CD4-positive, alpha-beta T cell treated with Interleukin-2 at 100 ng/mL for 4 hours (primary cell): ENCODE measurements at places on chromosomes 4 and X.
A peak's percentile ranks its signal among the peaks of the same experiment; 100 is the strongest.

GRCh38 chr4:159222043-159222552 is 119.2 kb downstream of the RAPGEF2 start:
- DNase-seq = no peak

- DNase-seq = no peak
These were observed 22.8 kb upstream of the ANKRD17 start for GRCh38 chr4:73281396-73281795.

DNA sequence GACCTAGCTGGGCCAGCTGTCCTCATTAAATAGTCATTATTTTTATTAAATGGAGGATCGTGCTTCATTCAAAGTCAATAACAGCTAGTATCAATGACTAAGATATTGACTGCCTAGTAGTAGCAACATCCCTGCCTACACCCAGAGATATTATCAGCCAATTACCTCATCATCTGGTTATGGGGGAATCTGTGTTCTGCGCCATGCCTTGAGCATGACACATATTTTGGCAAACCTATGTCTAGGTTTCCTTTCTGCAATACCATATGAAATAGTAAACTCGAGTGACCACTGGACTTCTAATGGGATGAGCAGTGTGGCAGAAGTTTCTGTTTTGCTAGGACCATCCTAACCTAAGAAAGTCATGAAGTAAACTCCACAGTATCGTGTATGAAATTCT is 50.0 kb upstream of the AADAT start:
- no peak for DNase-seq

DNA sequence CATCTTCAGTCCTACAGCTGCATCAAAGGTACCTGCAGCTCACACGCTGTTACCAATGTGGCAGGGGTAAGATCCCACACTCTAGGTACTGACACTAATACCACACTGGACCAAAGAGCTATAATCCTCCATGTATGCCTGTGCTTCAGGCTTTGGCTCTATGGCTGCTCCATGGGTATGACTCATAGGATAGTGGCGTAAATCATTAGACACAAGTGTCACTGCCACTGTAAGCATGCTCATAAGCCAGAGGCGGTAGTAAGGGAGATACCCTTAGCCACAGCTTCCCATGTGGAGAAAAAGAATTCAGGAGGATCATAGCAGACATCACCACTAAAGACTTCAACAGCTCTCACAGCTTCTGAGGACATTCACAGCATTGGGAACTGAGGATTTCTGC is 287.5 kb downstream of the ACTRT1 start:
- no peak for DNase-seq

DNA sequence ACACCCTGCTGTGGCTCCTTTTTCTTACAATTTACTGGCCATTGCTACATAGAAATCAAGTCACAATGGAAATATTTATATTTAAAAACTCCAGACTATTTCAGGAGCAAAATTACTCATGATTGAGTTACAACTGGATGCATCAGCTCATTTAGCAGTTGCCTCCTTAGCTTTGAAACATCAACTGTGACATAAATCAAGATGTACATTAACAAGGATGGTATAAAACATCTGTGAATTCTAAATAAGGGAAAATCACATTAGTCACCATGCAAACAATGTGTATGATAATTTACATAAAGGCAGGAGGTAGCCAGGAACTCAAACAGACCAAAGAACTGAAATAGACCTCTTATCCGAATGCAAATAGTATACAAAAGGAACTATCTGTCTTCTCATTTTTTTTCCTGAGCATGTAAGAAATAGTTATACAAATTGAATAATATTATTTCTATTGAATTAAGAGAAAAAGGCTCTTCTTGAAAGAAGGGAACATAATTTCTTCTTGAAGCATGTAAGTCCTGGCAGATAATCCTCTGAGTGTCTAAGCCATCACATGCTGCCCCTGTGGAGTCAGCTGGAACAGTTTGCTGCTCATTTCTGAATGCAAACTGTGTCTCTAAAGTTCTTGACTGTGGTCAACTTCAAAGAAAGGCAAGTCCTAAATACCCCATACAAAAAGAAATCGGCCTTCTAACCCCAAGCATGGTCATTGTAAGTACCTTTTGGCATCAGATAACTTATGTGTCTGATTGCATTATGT is 151.2 kb downstream of the NAA11 start:
- no peak for DNase-seq

- DNase-seq = no peak
These were observed 57.7 kb upstream of the S100G start for GRCh38 chrX:16592194-16592770.

GRCh38 chr4:122577189-122577553 is 43.7 kb downstream of the IL21 start:
- no peak for DNase-seq

DNA sequence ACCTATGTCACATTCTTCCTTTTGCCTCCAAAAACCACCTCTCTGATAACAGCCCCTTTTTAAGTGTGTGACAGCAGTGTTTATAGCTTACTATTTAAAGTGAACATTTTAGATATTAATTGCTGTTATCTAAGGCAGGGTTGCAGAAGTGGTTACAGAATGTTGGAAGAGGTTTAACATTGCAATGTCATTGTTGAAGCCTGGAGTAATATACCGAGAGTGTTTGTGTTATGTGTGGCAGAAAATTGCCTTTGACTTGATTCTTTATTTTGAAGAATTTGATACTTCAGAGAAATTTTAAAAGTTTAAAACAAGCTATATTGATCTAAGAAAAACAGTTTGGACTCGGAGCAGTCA is 37.1 kb downstream of the SMARCAD1 start:
- no peak for DNase-seq

DNA sequence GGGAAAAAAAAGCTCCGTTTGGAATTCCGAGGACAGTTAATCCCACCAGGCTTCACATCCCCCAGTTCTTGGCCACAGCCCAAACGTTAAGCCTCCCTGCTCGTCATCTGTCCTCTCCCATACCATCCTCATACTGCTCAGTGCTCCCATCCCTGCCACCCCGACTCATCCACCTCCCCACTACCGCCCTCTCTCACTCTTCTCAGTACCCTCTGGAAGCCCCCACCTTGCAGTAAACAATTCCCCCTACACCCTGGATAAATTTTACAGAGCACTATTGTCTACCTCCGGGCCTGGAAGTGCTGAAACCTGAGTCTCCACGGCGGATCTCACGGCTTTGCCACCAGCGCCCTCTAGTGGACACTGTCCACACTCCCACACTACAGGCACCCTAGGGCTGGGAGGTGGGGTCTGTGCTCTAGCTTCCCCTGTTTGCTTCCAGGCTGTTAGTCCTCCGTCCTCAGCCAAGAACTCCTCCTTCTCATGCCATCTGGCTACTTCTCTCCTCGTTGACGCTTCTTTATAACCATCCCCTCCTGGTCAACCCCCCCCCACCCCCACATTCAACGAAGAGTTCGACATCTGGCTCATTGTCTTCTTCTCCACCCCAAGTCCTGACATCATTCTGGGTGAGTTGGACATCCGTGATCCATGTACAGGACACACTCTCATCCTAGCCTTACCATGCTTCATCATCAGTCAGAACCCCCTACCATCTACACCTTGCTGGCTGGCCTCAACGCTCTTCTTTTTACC is 54.5 kb downstream of the RTL9 start:
- DNase-seq = peak; percentile 64

DNA sequence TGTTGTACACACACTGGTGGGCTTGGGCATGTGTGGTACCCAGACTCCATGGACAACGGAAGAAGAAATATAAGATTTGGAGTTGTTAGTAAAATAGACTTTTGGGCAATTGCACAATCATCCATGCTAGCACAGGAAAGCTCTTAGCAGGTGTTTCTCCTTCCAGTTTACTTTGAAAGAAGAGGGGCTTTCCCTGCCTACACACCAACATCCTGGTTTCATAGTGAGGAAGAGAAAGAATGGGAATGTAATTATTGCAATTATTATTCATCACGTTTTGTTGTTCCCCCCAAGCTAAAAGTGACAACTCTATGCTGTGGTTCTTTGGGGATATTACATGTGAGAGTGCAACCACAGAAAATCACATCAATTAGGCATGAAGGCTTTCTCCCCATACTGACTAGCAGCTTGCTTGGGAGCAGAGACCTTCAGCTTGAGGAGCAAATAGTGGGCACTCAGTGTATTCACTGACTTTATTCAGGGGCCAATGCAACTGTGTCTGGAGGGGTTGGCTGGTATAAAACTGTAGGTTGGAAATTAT is 57.2 kb upstream of the PUDP start:
- DNase-seq = no peak

- no peak for DNase-seq
These were observed 407.4 kb upstream of the AADAT start for GRCh38 chr4:170497112-170497511.

DNA sequence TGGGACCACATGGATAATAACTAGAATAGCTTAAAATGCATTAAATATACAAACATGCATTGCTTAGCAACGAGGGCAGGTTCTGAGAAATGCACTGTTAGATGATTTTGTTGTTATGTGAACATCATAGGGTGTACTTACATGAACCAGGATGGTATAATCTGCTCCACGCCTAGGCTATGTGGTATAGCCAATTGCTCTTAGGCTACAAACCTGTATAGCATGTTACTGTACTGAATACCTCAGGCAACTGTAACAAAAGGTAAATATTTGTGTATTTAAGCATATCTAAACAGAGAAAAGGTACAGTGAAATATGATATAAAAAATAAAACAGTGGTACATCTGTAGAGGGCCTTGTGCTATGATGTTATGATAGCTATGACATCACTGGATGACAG is 169.2 kb upstream of the IL15 start:
- no peak for DNase-seq

DNA sequence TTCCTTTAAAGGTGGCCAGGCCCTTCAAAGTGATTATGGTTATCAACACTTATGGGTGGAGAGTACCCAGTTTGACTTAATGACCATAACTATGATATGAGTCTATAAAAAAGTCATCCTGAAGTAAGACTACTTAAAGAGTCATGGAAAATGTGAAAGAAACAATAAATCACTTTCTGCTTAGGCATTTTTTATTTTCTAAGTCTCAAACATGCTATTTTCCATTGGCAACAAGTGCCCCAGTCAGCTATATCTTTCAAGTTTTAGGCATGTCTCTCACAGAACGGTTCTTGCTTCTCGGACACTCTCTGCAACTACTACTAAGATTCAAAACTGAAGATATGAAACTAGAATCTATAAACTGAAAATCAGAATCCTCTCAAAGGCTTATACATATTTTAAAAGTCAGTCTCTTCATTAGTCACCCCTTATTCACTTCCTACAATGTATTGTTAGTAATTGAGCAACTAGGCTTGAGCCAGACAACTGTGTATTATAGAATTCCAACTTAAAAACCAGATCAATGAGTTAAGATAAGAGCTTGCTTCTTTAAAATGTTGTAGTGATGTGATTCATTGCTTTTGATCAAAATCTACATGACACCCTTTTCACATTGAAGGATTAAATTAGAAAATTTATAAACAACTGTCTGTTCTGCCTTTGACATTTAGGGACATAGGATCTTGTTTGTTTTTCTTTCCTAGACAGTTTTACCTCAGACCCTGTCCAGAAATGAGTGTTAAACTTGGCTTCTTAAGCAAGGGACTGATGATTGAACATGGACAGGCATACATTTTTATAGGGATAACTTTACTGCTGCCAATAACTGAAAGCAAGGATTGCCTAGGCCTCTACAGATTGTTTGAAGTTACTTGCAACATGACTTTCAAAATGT is 2.9 kb downstream of the ANTXR2 start:
- peak; percentile 51 for DNase-seq

DNA sequence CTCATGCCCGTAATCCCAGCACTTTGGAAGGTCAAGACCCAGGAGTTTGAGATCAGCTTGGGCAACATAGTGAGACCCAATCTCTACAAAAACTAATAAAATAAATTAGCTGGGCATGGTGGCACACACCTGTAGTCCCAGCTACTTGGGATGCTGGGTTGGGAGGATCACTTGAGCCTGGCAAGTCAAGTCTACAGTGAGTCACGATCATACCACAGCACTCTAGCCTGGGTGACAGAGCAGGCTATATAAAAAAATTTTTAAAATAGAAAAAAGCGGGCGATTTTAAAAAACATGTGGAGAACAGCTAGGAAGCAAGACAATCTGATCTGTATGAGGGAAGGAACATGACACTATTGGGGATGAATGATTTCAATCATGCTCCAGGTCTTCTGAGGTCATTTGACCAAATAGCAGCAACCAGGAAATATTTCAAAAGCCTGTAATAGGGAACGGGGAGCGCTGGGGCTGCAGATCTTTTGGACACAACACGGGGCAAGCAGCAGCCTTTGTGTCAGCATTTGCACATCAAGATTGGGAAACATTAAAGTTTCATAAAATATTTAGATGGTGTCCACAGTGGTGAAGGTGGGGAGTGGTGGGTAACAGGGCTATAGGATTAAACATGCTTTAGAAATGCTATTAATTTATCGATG is 48.3 kb upstream of the GUCY1A1 start:
- DNase-seq = no peak

GRCh38 chr4:168528131-168528949 is 31.5 kb downstream of the PALLD start:
- DNase-seq = no peak

DNA sequence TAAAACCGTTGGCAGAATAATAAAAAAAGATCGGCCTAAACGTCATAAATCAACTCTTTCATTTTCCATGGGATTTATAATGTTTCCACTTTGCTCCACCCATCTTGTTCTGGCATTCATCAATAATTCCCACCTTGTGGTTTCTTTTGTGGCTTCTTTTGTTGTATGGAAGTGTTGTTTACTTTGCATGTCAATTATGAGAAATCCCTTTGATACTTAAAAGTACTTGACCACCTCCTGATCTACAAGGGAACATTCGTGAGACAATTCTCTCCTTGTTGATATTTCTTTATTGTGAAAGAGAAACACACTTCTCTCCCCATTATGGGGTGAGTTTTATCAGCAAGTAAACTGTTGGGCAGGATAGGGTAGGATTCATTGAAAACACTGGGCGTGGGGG is 2.8 kb downstream of the AMELX start:
- no peak for DNase-seq

DNA sequence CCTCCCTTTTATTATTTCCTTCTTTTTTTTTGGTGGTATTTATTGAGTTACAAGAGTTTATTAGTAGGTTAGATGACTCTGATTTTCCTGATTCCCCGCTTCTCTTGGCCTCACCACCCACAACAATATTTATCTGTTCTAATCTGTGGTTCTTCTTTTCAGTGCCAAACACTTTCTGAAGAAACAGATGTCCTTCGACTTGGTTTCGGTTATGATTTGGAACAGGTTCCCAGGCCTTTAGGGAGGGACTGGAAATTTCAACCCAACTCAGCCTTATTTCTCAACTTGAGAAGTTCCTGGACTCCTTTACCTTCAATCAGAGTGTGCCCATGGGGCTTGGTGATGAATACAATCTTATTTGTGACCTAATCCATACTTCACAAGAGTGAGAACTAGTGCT is 108.1 kb downstream of the UCHL1 start:
- no peak for DNase-seq

DNA sequence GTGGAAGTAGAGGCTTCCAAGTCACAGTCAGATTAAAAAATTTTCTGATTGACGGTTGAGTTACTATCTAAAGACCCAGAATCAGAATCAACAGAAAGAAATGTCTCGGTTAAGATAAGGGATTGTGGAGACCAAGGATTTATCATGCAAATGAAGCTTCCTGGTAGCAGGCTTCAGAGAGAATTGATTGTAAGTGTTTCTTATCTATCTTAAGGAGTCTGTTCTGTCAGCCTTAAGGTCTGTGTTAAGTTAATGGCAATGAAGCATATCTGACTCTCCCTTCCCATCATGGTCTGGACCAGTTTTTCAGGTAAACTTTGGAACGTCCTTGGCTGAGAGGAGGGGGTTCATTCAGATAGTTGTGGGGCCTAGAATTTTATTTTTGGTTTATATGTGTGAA is 780.2 kb downstream of the FAM133A start:
- no peak for DNase-seq
